ENCODE measurements at places on chromosomes 5 and 9.

DNA sequence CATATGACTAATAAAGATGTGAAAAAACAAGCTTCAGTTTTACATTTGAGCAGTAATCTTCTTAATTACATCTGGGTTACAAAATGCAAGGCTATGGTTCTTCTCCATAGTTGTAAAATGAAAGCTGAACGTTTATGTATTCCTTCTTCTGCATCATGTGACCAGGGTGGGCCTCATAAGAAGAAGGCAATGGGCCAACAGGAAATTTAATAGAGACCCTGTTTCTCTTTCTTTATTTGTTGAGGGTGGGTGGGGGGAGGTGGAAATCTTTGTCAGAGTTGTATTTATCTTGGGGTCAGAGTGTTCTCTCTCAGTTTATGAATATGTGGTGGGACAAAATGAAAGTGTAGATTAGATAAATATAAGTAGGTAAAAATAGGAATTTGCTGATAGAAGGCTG is 418.8 kb downstream of the TLE4 start:
- no peak for DNase-seq

- DNase-seq: no peak
Observed at GRCh38 chr5:6785861-6786180, 72.6 kb downstream of the TENT4A start.

- peak; percentile 81 for DNase-seq
Observed at GRCh38 chr5:95591490-95591901, 28.4 kb upstream of the GPR150 start.

GRCh38 chr5:112186401-112186990 is 232.6 kb downstream of the EPB41L4A start:
- DNase-seq: no peak

- DNase-seq: no peak
Observed at GRCh38 chr5:171963416-171963815, 43.0 kb downstream of the FBXW11 start.

DNA sequence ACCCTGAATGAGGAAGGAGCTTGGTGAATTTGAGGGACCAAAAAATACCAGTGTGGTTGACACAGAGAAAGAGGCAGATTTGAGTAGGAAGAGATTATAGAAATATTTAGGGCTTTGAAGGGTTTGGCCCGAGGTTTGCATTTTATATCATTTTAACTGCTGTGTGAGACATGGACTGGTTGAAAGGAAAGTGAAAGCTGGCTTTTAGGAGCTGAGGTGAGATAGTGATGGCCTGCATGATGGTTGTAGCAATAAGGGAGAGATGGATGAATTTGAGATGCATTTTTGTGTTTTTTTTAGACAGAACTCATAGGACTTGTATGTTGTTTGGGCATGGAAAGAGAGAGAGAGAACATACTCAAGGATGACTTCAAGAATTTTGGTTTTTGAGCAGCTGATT is 21.7 kb downstream of the FER start:
- DNase-seq: no peak

DNA sequence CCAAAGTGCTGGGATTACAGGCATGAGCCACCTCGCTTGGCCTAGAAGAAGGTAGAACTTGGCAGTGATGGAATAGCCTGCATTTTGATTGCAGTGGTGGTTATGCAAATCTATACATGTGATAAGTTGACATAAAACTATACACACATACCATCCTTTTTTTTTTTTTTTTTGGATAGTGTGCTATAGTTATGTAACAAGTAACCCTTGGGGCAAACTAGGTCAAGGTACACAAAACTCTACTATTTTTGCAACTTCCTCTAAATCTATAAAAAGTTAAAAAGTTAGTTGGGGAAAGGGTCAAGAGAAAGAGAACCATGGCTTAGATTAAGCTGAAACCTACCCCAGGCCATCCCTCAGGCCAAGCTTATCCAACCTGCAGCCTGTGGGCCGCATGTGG is 11.1 kb downstream of the TRIM14 start:
- DNase-seq: no peak

DNA sequence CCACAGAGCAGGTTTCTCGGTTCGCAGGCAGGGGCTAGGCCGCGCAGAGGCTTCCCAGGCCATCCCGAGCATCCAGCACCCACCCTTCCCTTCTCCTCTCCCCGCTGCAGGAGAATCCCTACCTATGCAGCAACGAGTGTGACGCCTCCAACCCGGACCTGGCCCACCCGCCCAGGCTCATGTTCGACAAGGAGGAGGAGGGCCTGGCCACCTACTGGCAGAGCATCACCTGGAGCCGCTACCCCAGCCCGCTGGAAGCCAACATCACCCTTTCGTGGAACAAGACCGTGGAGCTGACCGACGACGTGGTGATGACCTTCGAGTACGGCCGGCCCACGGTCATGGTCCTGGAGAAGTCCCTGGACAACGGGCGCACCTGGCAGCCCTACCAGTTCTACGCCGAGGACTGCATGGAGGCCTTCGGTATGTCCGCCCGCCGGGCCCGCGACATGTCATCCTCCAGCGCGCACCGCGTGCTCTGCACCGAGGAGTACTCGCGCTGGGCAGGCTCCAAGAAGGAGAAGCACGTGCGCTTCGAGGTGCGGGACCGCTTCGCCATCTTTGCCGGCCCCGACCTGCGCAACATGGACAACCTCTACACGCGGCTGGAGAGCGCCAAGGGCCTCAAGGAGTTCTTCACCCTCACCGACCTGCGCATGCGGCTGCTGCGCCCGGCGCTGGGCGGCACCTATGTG is 36.1 kb downstream of the NTNG2 start:
- DNase-seq: no peak

GRCh38 chr9:32258482-32258881 is 126.0 kb upstream of the ACO1 start:
- no peak for DNase-seq

DNA sequence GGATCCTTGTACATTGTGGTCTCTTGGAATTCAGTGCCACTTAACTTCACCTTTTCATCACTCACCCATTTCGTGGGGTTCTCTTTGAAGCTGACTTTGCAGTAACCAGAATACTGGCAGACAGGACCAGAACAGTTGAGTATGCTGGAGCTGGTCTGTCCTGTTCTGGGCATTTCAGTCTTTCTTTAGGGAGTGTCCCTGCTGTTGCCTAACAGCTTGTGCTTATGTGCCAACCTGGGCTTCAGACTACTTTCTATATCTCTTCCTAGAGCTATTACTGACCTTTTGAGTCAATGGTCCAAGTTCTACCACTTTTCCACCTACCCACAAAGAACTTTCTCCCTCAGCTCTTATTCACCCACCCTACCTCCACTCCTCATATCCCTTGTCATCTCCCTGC is 10.0 kb upstream of the INSL6 start:
- no peak for DNase-seq

- DNase-seq: peak; percentile 86
Observed at GRCh38 chr9:136799854-136800657, 3.9 kb downstream of the CCDC183 start.

- DNase-seq: no peak
Observed at GRCh38 chr5:176772271-176773210, 37.8 kb upstream of the UNC5A start.

DNA sequence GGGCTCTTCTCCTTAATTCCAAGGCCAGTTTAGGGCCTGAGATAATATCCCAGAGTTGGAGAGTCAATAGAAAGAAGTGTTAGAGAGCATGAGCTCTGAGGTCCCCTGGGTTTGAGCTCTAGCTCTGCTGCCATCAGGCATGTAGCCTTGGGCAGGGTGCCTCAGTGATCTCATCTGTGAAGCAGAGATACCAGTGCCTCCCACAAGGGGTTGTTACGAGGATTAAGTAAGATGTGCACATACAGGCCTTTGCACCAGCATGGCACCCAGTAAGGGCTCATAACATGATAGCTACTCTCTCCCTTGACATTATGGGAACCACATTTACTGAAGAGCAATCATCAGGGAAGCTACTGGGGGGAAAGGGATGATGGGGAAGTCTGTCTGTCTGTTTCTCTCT is 265.7 kb downstream of the HSPA4 start:
- no peak for DNase-seq

GRCh38 chr5:178673801-178674295 is 47.0 kb upstream of the CLK4 start:
- DNase-seq: no peak

DNA sequence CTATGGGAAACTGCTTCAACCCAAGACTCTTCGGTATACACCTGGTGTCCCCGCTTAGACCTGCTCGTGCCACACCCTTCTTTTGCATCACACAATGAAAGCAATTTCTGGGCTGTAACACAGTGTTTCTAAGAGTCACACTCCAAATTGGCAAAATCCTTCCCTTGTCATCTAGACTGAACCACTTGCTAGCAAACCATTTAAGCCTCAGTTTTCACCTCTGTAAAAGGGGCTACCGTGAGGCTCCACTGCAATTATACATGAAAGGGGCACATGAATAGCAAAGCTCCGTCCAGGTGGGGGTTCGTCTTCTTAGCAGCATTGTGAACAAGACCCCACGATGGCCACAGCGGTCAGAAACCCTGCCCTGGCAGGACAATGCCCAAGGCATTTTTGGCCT is 166.8 kb downstream of the PAX5 start:
- no peak for DNase-seq

- DNase-seq: peak; percentile 18
Observed at GRCh38 chr5:528629-529511, 4.6 kb upstream of the SLC9A3 start.

DNA sequence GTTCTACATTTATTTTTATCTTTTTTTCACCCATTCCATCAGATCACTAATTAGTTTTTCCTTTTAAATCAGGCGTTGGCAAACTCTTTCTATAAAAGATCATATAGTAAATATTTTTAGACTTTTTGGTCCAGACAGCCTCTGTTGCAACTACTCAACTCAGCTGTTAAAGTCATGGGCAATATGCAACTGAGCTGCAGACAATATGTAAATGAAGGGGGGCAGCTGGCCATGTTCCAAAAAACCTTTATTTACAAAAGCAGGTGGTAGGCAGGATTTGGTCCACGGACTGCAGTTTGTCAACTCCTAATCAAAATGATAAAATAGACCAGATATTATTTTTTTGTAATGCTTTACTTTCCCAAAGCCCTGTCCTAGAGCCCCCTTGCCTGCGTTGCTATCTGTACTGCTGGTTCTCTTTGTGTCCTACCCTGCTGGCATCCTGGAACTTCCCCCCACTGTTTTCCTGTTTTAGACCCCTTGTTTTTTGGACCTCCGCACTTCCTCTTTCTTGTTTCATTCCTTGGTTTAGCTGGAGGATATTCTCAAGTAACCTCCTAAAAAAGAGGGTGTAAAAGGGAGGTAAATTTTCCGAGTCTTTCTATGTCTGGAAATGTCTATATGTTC is 24.7 kb upstream of the TNFSF8 start:
- no peak for DNase-seq

GRCh38 chr9:107422189-107423185 is 67.1 kb downstream of the KLF4 start:
- DNase-seq: no peak

GRCh38 chr9:132637801-132638200 is 32.0 kb downstream of the DDX31 start:
- DNase-seq: no peak

- DNase-seq: no peak
Observed at GRCh38 chr9:109590966-109591365, 92.9 kb upstream of the PTPN3 start.

- DNase-seq: no peak
Observed at GRCh38 chr5:115320006-115320405, 23.6 kb upstream of the CCDC112 start.

- no peak for DNase-seq
Observed at GRCh38 chr9:132005899-132006298, 73.8 kb downstream of the MED27 start.

GRCh38 chr5:18771097-18771610 is 1136.9 kb downstream of the TAF11L14 start:
- DNase-seq: no peak

- DNase-seq: no peak
Observed at GRCh38 chr9:33164138-33164809, 2.9 kb downstream of the B4GALT1 start.

GRCh38 chr9:85430659-85431338 is 311.0 kb downstream of the AGTPBP1 start:
- DNase-seq: no peak

DNA sequence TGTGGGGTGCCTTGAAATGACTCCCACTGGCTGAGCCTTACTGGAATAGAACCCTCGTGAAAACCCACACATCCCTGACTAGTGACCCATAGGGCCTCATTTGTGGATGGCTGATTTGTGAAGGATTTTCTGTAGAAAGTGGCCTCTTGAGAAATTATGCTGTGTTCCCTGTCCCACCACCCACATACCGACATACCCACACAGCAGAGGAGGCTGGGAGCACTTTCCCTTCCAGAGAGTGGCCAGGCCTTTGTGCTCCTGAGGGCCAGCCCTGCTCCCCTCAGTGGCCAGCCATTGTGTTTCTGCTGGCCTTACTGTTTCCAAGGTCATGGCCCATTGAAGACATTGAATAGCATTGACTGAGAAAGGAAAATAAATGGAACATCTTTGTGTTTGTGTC is 29.6 kb downstream of the IL9 start:
- no peak for DNase-seq

- DNase-seq: no peak
Observed at GRCh38 chr9:81855538-81855937, 72.7 kb upstream of the SPATA31D4 start.

DNA sequence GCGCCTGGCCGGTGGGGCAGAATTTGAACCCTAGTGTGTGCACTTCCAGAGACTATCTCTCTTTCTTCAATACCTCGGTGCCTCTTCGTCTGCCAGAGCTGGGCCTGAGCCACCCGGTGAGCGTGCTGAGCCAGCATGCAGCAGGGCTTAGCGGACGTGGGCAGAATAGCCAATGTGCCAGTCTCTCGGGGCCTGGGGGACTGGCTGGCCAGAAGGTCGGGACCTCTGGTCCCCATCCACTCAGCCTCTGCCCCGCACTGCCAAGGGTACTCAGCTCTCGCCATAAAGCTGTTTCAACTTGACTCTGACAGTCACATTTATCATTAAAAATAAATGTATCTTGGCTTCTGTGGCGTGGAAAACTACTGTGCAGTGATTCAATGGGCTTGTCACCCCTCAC is 4.2 kb upstream of the FIBCD1 start:
- DNase-seq: no peak

DNA sequence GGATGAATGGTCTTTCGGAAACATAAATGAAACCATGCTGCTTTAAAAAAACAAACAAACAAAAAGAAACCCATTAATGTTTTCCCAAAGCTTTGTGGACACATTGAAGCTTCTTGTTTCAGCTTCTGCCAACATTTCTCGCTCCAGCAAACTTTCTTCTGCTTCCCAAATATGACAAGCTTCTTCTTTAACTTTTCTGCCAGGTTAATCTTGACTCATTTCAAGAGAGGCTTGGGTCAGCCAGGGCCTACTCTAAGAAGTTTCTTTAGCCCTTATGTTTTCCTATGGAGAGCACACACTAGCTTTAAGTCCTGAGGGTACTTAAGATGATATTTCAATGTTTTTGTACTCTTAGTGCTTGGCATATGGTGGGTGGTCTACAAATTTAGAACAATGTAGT is 6.1 kb downstream of the ANXA1 start:
- no peak for DNase-seq

- DNase-seq: no peak
Observed at GRCh38 chr5:53913941-53914340, 353.5 kb downstream of the NDUFS4 start.
